ENCODE measurements at places on chromosomes 1 and 21.

- no peak for DNase-seq
Measured at GRCh38 chr1:58584082-58584895, 7.2 kb upstream of the TACSTD2 start.

DNA sequence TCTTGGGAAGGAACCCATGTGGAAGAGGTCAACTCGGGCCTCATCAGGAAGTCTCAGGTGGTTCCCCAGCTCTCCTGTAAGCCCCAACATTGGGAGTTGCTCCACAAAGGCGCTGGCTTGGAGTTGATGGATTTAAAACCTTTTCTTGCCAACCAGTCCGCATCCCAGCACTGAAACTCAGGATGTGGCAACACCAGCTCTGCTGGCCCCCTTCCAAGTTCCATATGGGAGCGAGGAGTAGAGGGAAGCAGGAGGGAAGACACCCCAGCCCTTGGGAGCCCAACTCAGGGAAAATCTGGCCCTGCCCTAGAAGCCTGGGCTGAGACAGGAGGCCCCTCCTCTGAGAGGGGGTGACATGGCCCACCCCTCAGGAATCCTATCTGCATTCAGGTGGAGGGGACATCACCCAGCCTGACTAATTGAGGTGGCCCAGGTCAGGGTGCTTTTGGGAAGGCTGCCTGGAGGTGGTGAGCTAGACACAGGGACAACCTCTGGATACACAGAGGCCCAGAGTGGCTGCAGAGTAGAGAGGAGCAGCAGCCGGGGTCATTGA lies 33.1 kb upstream of the DMBX1 start:
- peak; percentile 24 for DNase-seq

DNA sequence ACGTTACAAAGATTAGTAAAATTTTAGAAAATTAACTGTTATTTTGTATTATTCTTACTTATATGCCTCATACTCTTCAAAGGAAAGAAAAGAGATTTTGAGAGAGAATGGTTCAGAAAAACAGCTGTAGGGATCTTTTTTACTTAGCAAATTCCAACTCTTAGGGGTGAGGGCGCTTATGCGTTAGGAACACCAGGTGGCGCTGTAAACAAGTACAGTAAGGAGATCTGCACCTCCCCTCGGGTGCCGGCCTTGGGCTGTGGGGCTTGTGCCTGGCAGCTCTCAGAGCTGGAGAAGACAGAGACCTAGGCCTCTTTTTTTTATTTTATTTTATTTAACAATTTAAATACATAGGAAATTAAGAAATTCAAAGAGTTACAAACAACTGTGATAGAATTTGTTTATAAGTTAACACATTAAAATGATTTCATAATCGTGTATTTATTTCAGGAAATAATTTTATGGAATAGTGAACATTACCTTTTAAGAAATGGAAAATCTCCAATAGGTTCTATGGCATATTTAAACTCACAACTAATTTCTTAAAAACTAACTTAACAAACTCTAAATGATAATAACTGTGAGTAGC lies 32.6 kb downstream of the UTP25 start:
- peak; percentile 81 for DNase-seq

- no peak for DNase-seq
Measured at GRCh38 chr1:236568285-236568894, 35.9 kb downstream of the HEATR1 start.

DNA sequence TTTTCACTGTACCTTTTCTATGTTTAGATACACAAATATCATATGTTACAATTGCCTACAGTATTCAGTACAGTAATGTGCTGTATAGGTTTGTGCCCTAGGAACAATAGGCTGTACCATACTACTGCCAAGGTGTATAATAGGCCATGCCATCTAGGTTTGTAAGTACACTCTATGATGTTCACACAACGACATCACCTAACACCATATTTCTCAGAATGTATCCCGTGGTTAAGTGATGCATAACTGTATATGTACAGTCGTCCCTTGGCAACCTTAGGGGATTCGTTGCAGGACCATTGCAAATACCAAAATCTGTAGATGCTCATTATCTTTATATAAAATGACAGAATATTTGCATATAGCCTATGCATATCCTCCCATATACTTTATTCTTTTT lies 5.8 kb upstream of the SSR2 start:
- no peak for DNase-seq

- DNase-seq, result no peak
Measured at GRCh38 chr1:58732087-58732775, 32.4 kb upstream of the MYSM1 start.

Measured in DMS153 (cell line).